ENCODE measurements at places on chromosomes 11 and 22. TPM values are rescaled to one million over a fixed set of nuclear protein-coding genes. Genes with fewer than 3 reads are reported as not detected.
A peak's percentile ranks its signal among the peaks of the same experiment; 100 is the strongest.

- no peak for DNase-seq
These were observed 356.6 kb downstream of the CASP12 start for GRCh38 chr11:104541701-104542100.

DNA sequence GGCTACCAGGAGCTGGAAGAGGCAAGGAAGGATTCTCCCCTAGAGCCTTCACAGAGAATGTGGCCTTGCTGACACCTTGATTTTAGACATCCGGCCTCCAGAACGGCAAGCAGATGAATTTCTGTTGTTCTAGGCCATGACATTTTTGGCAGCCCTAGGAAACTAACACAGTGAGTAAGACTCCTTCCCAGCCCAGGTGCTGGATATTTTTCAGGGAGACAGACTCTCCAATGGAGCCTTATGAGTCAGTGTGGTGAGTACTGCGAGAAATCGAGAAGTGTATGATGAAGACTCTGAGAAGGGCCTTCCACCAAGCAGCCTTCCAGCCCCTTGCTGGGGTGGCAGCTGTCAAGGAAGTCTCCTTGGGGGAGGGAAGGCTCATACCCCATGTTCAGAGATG is 114.4 kb downstream of the OSBP2 start:
- DNase-seq = no peak

DNA sequence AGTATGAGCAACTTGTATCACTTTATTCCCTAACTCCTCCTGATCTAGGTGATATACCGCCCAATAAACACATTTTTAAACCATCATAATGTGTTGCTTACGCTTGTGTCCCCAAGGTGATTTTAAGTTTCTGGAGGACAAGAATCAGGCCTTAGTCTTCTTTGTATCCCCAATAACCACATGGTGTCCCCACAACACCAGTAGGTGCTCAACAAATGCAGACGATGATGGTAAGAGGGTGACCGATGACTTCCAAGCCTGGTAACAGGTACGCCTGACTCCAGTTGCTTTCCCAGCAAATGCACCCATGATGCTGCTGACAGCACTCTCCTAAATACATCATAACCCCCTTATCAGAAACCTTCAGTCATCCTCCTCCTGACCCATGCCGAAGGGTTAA is 64.2 kb downstream of the EFCAB6 start:
- DNase-seq = no peak

- DNase-seq = no peak
These were observed 29.1 kb downstream of the NFRKB start for GRCh38 chr11:129866311-129866710.

- no peak for DNase-seq
These were observed 1.2 kb downstream of the KCNQ1OT1 start for GRCh38 chr11:2698386-2699184.

- peak; percentile 57 for DNase-seq
These were observed 81.9 kb downstream of the UVRAG start for GRCh38 chr11:75896843-75897419.

DNA sequence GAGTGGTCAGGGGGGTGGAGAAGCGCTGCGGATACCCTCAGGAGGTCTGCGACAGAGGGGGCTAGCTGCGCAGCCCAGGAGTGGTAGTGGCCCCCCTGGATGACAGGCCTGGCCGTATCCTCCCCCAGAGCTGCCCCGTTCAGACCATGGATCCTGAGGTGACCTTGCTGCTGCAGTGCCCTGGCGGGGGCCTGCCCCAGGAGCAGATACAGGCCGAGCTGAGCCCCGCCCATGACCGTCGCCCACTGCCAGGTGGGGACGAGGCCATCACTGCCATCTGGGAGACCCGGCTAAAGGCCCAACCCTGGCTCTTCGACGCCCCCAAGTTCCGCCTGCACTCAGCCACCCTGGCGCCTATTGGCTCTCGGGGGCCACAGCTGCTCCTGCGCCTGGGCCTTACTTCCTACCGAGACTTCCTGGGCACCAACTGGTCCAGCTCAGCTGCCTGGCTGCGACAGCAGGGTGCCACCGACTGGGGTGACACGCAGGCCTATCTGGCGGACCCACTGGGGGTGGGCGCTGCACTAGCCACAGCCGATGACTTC is 505 bp downstream of the NUDT22 start:
- DNase-seq = peak; percentile 78

Gene C22orf31
- total RNA-seq = not detected

Gene OR8G1
- total RNA-seq = not detected

DNA sequence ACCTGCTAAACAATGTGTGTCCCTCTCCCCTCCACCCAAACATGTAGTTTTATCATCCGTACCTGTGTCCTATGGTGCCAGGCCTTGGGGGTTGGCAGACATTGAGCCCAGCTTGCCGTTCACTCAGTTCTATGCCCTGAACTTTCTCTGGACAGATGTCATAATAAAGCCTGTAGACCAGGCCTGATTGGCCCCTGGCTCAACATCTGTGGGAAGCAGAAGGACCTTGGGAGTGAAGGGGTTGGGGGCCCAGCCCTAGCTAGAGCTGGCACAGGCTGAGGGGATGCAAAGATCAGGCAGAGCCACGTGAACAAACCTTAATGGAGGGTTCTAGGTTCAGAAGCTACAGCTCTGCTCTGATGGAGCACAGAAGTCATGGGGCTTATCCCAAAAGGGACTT is 600.6 kb downstream of the BUD13 start:
- DNase-seq = no peak

- peak; percentile 46 for DNase-seq
These were observed 48.0 kb upstream of the CLPB start for GRCh38 chr11:72482211-72482812.

GRCh38 chr11:31340903-31341572 is 28.5 kb downstream of the DCDC1 start:
- peak; percentile 24 for DNase-seq
